ENCODE measurements at places on chromosomes 13 and 19. TPM values are rescaled to one million over a fixed set of nuclear protein-coding genes. Genes with fewer than 3 reads are reported as not detected.

Gene RAVER1
- total RNA-seq: 13.9 TPM

Gene PLD3
- 219 TPM for total RNA-seq

Gene AMER2
- not detected for total RNA-seq

Gene PLK5
- total RNA-seq: not detected

Gene KLK3
- not detected for total RNA-seq

Gene SH2D3A
- total RNA-seq: not detected

Gene MAP4K1
- total RNA-seq: 2.1 TPM

Gene ADM5
- total RNA-seq: 0.82 TPM

Gene VN1R2
- not detected for total RNA-seq

Gene SOX21
- not detected for total RNA-seq

Gene CERS1
- 1.3 TPM for total RNA-seq

Gene NCAN
- total RNA-seq: not detected

Gene ZNF610
- total RNA-seq: 3.3 TPM

Gene IZUMO2
- total RNA-seq: not detected

Gene ZNF471
- 5.7 TPM for total RNA-seq

Gene ABCC4
- total RNA-seq: 4.4 TPM

Gene MAST3
- 6.5 TPM for total RNA-seq

Gene DUS3L
- 16.0 TPM for total RNA-seq

Gene GJB2
- total RNA-seq: 0.09 TPM

Gene PSPN
- 0.92 TPM for total RNA-seq

Gene LAIR1
- total RNA-seq: 6.8 TPM

Gene TEX101
- not detected for total RNA-seq

Gene GAS6
- total RNA-seq: 213 TPM

Gene NKG7
- 0.89 TPM for total RNA-seq

Gene C19orf85
- not detected for total RNA-seq
